ENCODE measurements at places on chromosomes 2 and 18.

DNA sequence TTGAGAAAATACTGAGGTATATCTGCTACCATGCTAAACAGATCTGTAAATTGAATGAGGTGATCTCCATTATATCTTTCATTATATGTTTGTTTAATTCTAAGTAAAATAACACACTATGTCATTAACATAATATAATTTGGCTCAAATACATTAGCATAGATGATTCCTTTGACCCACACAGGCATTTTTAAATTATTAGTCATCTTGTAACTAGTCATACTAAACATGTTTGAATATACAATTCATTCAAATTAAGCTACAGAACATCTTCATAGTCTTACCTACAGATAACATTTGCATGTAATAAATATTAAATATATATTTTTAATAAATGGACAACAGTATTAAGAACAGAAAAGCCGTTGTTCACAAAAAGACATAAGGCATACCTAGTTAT is 52.7 kb upstream of the KYNU start:
- DNase-seq: no peak

DNA sequence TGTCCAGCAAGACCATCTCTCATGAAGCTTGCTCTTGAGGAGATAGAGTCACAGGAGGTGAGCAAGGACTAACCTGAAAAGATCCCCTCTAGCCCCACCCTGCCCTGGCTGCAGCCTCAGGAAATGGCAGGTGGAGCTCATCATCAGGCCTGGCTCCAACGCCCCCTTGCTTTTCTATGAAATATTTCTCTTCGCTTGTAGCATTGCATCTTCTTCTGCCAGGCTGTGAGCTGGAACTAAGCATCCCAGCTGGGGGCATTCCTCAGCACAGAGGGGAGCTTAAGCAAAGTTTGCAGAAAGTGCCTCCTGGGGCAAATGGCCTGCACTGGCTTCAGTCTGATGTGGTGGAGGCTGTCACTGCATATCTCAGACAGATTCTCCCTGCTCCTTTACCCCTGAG is 90.1 kb upstream of the LGALSL start:
- no peak for DNase-seq

- no peak for DNase-seq
Measured at GRCh38 chr2:232476045-232476444, 11.6 kb downstream of the ECEL1 start.

DNA sequence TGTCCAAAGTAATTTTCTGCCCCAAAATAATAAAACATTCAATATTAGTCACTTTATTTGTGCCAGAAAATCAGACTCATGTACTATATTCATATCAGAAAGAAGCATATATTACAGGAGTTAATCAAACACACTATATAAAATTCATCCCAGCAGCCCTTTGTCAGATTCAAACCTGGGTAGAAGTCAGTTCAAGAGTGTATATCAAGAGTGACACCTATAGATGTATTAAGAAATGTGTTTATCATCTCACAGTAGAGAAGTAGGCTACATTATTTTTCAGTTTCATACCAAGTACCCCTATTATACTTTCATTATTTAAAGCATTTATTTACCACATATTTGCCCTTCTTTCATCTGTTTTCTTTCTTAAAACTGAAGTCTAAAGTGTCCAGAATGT is 193.2 kb upstream of the DDX18 start:
- no peak for DNase-seq

DNA sequence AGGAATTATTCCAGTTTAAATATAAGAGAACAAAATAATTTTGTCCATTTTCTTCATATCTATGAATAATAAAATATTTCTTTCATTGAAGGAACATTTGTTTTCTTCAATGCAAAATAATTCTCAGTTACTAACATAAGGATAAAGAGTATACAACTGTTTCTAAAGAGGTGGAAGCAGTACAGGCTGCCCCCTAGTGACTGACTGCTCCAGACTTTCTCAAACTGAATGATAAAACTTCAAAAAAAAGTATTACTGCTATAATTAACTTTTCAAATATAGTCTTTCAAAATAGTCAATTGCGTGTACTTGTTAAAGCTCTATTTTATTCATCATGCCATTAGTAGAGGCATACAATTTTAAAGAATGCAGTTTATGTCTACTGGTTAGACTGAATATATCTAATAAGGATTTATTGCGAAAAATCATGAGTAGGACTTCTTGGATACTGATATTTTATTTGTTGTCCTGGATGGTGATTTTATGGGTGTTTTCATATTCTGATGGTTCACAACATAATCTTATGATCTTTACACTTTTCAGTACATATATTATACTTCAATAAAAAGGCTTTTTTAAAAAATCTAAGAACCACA is 100.1 kb downstream of the WDPCP start:
- DNase-seq: peak; percentile 13

GRCh38 chr2:149562324-149562723 is 25.3 kb downstream of the MMADHC start:
- peak; percentile 49 for DNase-seq

GRCh38 chr18:5939801-5940667 is 44.7 kb upstream of the TMEM200C start:
- no peak for DNase-seq

DNA sequence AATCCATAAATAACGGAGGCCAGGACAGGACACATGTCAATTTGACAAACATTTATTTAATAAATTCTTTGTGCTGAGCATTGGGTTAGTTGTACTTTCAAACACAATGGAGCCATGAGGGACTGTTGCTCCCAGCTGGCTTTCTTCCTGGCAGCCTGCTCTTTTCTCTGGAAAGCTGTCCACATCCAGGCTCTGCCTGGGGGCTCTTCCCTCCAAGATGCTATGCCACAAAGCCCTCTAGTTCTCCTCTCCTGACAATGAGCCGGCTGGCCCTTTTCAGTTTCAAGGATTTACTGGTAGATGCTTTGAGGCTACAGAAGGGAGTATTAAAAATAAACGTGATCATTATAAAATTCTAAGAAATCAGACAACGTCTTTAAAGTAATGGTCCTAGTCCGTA is 44.1 kb upstream of the SLC14A2 start:
- DNase-seq: no peak

DNA sequence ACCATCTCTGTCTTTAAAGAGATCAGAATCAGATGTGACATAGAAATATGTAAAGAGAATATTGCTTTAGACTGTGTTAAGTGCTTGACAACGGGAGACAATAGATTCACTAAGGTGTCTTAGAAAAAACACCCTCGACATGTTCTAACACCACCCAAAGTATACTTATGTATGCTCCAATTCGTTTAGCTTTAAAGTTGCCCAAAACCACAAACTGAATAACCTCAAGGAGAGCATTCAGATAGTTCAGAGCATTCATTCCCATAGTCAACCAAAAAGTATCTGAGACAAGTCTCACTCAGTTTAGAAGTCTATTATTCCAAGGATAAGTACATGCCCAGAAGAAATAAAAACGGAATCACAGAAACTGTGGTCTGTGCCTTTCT is 96.4 kb downstream of the KYNU start:
- no peak for DNase-seq

GRCh38 chr2:78992451-78992806 is 33.1 kb upstream of the REG3G start:
- no peak for DNase-seq

GRCh38 chr2:217972490-217972889 is 30.3 kb downstream of the TNS1 start:
- no peak for DNase-seq

GRCh38 chr18:44691148-44691925 is 10.6 kb downstream of the SETBP1 start:
- no peak for DNase-seq

- DNase-seq: no peak
Measured at GRCh38 chr2:121904656-121905055, 149.2 kb downstream of the TSN start.

DNA sequence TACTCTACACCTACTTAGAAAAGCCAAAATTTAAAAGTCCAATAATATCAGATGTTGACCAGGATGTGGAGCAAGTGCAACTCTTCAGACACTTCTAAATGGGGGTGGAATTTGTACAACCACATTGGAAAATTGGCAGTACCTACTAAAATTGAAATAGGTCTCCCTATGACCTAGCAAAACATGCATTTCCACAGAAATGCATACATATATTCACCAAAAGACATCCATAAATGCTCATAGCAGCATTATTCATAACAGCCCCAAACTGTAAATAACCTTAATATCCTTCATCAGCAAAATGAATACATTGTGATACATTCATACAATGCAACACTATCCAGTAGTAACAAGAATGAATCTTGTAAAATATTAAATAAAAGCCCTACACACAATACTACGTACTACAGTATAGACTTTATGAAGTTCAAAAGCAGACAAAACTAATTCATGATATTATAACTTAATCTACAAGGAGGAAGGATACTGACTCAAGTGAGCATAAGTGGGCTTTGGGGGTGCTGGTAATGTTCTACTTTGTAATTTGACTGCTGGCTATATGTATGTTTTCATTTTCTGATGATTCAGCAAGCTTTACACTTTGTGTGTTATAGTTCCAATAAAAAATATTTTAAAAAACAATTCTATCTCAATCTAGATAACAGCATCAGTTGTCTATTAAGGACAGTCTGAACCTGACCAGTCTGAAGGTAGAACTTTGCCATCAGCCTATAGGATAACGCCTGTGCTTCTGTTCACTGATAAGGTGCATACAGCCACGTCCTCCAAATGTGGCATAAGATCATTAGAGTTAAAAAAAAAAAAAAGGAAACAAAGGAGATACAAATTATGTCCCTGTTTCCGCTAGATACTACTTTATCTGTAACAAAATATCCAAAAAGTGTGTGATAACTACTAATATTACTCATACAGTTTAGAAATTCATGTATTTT is 6.6 kb upstream of the TNFRSF11A start:
- DNase-seq: no peak

GRCh38 chr2:24009680-24010476 is at the start of gene MFSD2B:
MFSD2B (plus strand) TSS chr2:24010085; CDS start chr2:24010097, 12 bp downstream.
- no peak for DNase-seq

- DNase-seq: no peak
Measured at GRCh38 chr2:172100935-172101820, 1.5 kb downstream of the DLX2 start.

- no peak for DNase-seq
Measured at GRCh38 chr18:28412521-28412920, 235.6 kb upstream of the CDH2 start.

DNA sequence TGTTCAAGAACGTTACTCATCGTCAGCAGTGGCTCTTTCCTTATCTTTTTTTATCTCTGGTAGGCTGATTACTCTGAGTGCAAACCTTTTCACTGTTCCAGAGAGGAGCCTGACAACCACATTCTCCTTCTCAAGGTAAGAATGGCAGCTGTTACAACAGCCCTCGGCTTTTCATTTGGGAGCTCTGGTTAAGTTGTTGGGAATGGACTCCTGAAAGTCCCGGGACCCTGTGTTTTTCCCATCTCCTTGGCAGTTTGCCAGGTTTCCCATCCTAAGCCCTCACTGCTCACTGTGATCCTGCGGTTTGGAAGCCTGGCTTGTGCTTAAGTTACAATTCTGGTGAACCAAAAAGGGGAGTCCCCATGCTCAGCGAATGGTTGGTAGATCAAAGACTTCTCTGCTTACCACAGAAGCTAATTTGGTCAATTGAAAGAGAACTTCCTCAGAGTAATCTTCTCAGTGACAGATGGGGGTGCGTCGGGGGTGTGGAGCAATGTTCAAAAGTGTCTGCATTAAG is 122.3 kb downstream of the LYPD6B start:
- DNase-seq: no peak

GRCh38 chr2:164879901-164880535 is 38.4 kb upstream of the COBLL1 start:
- DNase-seq: no peak

- DNase-seq: no peak
Measured at GRCh38 chr2:38080346-38080745, 4.4 kb upstream of the CYP1B1 start.

- no peak for DNase-seq
Measured at GRCh38 chr2:207131594-207131993, 34.2 kb downstream of the KLF7 start.

- DNase-seq: no peak
Measured at GRCh38 chr18:74282755-74283554, 8.8 kb downstream of the CYB5A start.

- no peak for DNase-seq
Measured at GRCh38 chr2:233202531-233202944, 48.9 kb upstream of the ATG16L1 start.

- DNase-seq: no peak
Measured at GRCh38 chr2:219058541-219059374, 2.0 kb downstream of the IHH start.

- DNase-seq: no peak
Measured at GRCh38 chr18:67467188-67467587, 49.3 kb downstream of the DSEL start.

GRCh38 chr18:43001821-43002220 is 113.7 kb downstream of the RIT2 start:
- no peak for DNase-seq

- DNase-seq: no peak
Measured at GRCh38 chr2:100234141-100234540, 88.2 kb downstream of the LONRF2 start.

GRCh38 chr18:31489311-31489710 is 8.7 kb upstream of the DSG2 start:
- DNase-seq: no peak

- no peak for DNase-seq
Measured at GRCh38 chr2:54279385-54279784, 23.4 kb upstream of the TSPYL6 start.

DNA sequence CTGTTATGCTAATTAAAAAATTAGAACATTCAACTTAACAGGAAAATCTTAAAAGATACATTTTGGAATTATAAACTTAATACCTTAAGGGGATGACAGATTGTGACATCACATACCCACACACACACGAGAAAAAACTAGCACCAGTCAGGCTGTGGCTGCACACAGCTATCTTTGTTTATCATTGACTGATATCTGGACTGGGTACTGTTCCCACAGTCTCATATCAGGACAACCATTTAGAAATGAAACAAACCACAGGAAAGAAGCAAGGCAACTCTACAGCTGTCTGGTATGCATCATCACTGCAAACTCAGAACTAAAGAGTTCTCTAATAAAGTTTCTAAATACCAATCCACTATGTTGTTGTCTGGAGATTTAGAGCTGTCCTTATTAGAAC is 210.9 kb upstream of the SMAD7 start:
- no peak for DNase-seq

- DNase-seq: no peak
Measured at GRCh38 chr2:54262015-54262765, 6.2 kb upstream of the TSPYL6 start.

DNA sequence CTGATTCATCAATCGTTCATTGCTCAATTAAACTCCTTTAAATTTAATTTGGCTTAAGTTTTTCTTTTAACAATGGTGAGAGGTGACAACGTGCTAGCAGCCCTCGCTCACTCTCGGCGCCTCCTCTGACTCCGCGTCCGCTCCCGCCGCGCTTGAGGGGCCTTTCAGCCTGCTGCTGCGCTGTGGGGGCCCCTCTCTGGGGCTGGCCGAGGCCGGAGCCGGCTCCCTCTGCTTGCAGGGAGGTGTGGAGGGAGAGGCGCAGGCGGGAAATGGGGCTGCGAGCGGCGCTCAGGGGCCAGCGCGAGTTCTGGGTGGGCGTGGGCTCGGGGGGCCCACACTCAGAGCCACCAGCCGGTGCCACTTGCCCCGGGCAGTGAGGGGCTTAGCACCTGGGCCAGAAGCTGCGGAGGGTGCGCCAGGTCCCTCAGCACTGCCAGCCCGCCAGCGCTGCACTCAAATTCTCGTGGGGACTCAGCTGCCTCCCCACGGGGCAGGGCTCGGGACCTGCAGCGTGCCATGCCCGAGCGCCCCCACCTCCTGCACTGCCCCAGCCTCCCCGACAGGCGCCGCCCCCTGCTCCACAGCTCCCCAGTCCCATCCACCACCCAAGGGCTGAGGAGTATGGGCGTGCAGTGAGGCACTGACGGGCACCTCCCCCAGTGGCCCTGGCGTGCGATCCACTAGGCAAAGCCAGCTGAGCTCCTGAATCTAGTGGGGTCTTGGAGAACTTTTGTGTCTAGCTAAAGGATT is 19.6 kb downstream of the ANKMY1 start:
- no peak for DNase-seq
